ENCODE measurements at places on chromosomes 16 and 17. TPM values are rescaled to one million over a fixed set of nuclear protein-coding genes. Genes with fewer than 3 reads are reported as not detected.

- no peak for DNase-seq
These were observed 48.6 kb downstream of the FOXL1 start for GRCh38 chr16:86626966-86627365.

DNA sequence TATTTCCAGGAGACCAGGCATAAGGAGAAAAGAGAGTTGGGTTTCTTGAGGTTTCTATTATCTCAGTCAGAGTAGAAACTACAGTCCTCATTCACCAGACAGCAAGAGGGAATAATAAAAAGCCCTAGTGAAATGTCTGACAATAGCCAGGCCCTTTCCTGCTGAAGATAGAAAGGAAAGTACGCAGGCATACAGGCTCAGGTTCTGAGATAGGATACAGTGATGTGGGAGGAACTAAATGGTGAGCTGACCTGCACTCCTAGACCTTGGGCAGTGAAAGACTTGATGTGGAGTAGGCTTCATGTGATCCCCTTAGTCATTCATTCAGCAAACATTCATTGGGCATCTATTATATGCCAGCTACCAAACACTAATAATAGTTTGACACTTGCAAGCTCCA, 14.9 kb downstream of the ZNF821 start:
- DNase-seq, result no peak

Gene GDPD3
- total RNA-seq, result 2.0 TPM

DNA sequence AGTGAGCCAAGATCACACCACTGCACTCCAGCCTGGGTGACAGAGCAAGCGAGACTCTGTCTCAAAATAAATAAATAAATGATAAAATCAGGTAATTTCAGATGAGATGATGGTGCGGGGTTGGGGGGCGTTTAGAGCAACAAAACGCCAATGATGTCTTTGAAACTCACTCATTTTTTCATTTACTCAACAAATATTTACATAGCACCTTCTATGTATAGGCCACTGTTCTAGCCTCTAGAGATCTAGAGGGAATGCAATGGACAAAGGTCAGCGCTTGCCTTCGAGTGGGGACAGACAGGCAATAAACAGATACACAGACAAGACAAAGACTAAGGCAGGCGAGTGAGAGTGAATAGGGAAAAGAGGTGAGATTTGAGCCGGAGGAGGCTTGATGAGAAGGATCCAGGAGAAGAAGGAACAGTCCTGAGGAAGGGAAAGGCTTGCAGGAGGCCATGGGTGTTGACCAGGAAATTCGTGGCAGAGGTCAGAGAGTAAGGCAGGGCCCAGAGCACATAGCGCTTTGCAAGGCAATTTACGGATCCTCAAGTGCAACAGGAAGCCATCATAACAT, 14.1 kb downstream of the ALDH3A1 start:
- DNase-seq, result no peak

Gene PMFBP1
- total RNA-seq, result not detected

DNA sequence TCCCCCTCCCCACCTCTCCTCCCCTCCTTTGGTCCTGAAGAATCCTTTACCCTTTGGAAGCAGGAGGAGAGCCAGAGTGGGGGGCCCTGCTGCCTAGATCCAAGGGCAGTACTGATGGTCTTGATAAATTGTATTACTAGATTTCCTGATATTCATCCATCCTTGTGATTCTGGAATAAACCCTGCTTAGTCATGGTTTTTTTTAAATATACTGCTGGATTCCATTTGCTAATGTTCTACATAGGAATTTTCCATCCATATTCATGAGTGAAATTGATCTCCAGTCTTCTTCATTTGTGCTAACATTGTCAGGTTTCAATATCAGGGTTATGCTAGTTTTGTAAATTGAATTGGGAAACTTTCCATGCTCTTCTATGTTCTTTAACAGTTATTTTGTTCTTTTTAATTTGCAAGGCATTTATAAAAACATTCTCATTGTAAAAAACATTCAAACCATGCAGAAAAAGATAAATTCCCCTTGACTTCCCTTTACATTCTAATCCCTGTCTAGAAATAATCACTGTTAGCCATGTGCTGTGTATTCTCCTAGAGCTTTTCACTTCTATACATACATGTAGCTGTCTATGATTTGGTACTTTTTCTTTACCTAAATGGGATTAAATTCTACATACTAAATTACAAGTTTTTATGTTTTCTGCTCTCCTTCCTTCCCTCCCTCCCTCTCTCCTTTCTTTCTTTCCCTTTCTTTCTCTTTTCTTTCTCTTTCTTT, 56.7 kb downstream of the CCDC42 start:
- DNase-seq, result no peak
